Left forelimb (tissue), 1 donor: ENCODE measurements at places on chromosomes 11 and 22.
A peak's percentile ranks its signal among the peaks of the same experiment; 100 is the strongest.

GRCh38 chr11:71117311-71117710 is 135.1 kb downstream of the SHANK2 start:
- DNase-seq, result no peak

GRCh38 chr22:30717331-30717921 is 22.8 kb downstream of the OSBP2 start:
- no peak for DNase-seq

GRCh38 chr11:118240999-118241763 is 11.0 kb downstream of the MPZL3 start:
- no peak for DNase-seq

DNA sequence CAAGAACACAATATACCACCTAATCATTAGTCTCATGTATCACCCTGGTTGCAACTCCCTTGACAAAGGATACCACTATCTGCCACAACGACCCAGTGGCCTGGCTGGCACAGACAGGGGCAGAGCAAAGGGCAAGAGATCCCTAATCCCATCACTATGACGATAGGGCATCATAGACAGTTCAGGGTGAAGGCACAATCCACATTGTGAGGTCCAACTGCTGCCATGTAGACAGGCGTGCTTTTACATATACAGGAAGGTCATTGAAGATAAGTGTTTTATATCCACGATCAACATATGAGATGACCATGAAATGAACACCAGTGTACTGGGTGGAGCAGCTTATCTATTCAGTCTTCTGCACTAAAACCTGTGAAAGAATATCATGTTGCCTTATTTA is 94.6 kb downstream of the IGLL1 start:
- DNase-seq, result no peak

GRCh38 chr11:216081-216974 is 8.8 kb downstream of the RIC8A start:
- DNase-seq, result no peak

DNA sequence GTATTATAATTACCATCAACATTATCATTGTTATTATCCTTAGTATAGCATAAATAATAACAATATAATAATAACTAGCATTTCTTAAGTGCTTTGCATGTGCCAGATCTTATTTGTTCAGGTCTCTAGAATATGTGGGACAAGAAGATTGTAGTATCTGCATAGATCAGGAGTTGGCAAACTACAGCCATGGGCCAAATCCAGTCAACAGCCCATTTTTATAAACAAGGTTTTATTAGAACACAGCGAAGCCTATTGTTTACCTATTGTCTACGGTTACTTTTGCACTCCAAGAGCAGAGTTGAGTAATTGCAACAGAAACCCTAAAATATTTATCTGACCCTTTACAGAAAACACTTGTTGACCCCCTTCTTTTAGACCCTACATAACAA is 81.4 kb downstream of the SLC1A2 start:
- DNase-seq, result no peak

DNA sequence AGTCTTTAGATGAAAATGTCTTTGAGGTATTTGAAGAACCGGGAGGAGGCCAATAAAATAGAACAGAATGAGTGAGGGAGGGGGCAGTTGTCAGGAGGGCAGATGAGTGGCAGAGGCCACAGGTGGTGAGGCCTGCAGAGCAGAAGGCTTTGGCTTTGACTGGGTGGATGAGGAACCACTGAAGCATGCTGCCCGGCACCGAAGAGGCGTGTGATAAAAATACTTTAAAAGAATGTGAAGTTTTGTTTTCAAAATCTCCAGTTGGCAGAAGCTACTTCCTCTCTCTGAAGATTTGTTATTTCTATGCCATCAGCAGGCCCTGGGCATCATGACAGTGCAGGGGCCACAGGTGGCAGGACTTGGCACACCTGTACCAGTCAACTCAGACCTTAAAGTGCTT is 6.3 kb downstream of the MS4A12 start:
- DNase-seq, result no peak

GRCh38 chr11:107217444-107217843 is 199.2 kb upstream of the GUCY1A2 start:
- no peak for DNase-seq

GRCh38 chr11:123314972-123315371 is 115.1 kb upstream of the GRAMD1B start:
- no peak for DNase-seq

DNA sequence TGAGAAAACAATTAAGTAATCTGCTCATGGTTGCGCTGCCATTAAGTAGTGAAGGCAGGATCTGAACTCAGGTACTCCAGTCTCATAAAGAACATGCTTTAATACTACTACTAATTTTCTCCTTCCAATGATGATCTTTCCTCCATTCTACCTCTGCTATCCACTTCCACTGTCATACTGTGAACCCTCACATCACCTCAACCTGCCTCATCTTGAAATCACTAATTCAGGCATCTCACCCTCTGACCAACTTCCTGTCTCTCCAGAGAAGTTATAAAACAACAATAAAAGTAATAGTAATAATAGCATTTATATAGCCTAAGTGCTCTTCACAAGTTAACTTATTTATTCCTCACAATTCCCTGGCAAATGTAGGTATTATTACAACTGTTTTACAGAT is 57.1 kb upstream of the PSMA1 start:
- DNase-seq, result no peak

- DNase-seq, result no peak
Measured at GRCh38 chr22:45212992-45213751, 27.5 kb downstream of the KIAA0930 start.

- DNase-seq, result peak; percentile 75
Measured at GRCh38 chr11:105609832-105610781, at the start of gene GRIA4. Gene GRIA4 (plus strand): TSS chr11:105610073. CDS start chr11:105610998, 925 bp downstream.

DNA sequence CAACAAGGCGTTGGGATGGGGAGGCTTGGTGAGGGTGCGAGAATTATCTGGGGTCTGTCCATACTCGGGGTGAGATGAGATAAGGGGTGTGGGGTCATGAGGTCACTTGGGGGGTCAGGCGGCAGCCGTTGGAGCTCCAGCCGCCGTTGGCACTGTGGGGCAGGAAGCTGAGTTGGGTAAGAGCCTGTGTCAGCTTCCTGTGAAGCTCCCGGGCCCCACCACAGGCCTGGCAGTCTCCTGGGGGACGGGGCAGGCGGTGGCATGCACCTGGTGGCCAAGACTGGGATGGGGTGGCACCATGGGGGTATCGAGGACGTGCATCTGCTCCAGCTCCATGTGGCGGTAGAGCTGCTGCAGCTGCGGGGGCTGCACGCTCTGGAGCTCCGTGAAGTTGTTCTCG is 7.1 kb upstream of the MYBPC3 start:
- no peak for DNase-seq

DNA sequence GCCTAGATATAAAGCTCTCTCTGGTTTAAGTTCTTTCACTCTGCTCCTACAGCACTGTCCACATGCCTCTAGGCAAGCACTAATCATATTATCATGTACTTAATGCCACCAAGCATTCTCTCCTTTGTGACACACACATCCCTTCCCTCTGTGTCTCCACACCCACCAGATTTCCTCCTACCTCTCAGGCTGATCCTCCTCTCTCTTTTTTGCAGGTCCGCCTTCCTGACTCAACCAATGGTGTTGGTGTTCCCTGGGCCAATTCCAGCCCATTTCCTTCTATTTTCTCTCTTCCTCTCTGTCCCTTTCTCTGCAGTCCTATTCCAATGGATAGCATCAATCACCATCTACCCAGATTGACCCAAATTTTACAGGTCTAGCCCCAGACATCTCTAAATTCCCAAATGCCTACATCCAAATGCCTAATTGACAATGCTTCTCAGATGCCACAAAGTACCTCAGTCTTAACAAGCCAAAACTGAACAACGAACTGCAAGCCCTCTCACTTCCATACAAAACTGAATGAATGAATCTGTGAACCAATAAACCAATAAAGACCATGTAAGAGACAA is 504 bp upstream of the ZNF215 start:
- no peak for DNase-seq

DNA sequence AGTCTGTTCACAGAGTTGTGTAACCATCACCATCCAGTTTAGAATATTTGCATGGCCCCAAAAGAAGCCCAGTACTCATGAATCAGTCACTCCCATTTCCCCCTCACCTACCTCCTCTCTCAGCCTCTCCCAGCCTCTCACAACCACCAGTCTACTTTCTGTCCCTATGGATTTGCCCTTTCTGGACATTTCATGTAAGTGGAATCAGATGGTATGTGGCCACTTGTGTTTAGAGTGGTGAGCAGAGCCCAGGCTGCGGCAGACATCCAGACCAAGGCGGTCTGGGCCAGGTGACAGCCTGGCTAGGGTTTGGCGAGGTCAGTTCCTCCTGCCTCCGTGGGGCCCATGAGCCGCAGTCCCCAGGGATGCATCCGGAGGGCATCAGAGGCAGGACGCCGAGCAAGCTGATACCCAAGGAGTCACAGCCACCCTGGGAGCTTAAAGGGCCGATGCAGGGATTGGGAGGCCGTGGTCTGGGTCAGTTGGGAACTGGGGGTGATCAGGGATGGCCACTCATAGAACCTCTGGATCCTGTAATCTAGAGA is 53.3 kb upstream of the CLDN5 start:
- no peak for DNase-seq

DNA sequence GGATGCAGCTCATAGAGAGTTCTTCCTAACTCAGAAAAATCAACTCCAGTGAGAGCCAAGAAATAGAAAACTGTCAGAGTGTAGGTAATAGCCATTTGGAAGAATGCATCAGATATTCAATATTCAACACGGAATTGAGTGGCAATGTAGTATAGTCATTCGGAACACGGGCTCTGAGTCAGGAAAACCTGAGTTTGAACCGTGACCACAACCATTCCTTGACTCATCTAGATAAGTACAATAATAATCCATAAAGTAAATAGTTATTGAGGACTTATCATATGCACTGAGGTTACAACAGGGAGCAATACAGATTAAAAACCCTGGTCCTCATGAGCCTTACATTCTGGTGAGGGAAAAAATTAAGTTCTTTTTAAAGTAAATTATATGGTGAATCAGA is 62.6 kb upstream of the PHF21A start:
- no peak for DNase-seq

DNA sequence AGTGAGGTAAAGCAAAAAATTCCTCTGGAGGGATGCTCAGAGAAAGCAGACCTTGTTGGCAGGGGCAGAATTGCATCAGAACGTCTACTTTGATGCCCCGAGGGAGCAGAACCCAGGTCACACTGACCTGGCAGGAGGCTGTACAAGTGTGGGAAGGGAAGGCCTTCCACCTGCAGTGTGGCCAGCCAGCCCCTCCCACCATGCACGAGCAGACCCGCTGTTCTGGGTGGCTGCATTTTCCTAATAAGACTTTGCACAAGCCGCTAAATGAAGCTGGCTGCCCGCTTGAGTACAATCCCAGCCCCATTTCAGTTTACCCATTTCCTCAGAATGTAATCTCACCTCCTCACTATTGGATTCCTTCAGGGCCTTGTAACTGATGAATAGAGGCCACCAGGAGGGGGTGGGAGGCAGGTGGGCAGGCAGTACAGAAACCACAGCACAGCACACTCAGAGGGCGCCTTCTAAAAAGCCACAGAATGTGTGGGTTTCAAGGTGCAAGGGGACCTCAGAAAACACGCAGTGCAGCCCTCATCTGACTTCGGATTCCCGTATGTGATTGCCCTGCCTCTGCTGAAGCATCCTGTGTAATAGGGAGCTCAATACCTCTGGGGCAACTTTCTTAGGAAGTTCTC is 316.6 kb downstream of the OPCML start:
- DNase-seq, result no peak

DNA sequence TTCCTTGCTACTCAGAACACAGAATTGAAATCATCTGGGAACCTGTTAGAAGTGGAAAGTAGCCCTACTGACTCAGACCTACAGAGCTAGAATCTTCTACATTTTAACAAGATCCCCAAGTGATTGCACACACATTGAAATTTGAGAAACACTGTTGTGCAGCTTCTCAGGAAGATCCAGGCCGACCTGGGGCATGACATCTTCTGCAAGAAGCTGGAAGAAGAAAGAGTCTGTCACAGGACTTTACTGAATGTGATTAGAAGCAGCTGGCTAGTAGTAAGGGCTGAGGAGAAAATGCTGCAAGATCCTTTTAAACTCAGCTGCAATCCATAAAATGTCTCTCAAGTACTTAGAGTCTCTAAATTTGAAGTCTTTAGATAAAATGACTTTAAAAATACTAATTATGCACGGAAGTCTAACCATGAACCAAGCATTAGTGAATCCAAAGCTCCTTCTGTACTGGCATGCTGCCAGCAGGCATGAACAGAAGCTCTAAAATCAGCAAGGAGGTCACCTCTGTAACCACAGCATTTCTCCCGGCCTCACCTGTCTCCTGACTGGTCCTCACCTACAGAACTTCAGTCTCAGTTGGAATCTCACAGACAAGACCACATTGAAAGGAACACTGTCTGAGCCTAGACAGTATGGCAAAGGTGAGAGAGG is 85.0 kb downstream of the SERGEF start:
- no peak for DNase-seq

DNA sequence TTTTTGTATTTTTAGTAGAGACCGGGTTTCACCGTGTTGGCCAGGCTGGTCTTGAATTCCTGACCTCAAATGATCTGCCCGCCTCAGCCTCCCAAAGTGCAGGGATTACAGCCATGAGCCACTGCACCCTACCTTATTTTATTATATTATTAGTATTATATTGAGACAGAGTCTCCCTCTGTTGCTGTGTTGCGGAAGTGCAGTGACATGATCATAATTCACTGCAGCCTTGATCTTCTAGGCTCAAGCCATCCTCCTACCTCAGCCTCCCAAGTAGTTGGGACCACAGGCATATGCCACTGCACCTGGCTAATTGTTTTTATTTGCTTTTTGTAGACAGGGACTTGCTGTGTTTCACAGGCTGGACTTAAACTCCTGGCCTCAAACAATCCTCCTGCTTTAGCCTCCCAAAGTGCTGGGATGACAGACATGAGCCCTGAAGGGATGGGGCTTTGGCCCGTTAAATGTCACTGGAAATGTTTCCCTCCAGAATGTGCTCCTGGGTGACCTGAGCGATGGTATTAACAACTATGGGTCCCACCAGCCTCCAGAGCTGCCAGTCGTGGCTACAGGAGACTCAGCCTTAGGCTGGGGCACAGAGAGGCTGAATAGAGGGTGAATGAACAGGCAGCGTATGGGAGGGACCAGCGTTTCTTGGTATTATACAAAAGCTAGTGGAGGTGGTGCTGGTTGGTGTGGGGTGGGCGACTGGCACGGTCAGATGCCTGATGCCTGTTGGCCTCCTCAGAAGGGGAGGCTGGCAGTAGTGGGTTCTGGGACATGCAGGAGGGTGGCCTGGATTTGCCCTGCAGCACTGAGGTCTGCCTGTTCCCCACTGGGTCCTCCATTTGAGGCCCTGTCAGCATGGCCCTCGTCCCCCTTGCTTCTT is 7.3 kb downstream of the TANGO2 start:
- no peak for DNase-seq

DNA sequence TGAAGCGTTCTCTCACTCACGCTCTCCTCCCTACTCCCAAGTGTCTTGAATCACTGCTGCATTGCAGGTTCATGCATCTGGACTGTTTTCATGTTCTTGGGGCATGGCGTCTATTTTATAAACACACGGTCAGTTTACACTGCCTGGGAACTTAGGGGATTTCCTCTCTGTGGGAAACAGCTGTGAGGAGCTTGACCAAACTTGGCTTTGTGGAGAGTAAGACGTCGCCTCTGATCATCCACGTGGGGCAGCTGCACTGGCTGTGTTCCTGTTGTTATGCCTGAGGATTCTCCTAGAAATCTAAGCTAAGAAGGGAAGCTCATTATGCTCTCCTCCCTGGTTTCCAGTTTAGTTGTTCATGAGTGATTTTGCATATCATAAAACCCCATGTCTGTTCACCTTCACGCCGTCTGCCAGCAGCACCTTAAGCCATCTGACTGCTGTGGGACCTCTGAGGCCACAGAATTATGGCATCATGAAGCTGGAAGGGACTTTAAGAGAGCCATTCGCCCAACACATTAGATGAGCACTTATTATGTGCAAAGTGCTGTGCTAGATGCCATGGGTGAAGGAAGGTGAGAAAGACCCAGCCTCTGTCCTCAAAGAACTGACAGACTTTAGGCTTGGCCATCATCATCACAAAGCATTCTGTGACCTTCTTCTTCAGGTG is 38.8 kb upstream of the POU2AF1 start:
- no peak for DNase-seq
